ELR (cell line): ENCODE measurements at places on chromosomes 16 and 17.
A peak's percentile ranks its signal among the peaks of the same experiment; 100 is the strongest.

DNA sequence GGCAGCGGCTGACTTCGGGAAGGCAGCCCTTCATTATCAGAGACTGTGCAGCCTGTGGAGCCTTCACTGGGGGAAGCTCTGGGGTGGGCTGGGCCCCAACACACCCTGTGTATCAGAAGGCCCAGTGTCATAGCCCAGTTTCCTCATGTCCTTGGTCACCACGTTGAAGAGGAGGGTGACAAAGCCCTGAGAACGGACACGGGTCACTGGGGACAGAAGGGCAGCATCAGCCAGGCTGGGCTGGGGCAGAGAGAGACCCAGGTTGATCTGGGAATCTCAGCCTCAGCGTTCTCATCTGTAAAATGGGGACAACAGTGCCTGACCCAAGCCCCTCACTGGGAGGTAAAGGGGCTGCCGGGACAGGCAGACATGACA, 19.3 kb downstream of the B9D1 start:
- DNase-seq: no peak

GRCh38 chr17:696369-696768, 18.3 kb downstream of the VPS53 start:
- DNase-seq: no peak

DNA sequence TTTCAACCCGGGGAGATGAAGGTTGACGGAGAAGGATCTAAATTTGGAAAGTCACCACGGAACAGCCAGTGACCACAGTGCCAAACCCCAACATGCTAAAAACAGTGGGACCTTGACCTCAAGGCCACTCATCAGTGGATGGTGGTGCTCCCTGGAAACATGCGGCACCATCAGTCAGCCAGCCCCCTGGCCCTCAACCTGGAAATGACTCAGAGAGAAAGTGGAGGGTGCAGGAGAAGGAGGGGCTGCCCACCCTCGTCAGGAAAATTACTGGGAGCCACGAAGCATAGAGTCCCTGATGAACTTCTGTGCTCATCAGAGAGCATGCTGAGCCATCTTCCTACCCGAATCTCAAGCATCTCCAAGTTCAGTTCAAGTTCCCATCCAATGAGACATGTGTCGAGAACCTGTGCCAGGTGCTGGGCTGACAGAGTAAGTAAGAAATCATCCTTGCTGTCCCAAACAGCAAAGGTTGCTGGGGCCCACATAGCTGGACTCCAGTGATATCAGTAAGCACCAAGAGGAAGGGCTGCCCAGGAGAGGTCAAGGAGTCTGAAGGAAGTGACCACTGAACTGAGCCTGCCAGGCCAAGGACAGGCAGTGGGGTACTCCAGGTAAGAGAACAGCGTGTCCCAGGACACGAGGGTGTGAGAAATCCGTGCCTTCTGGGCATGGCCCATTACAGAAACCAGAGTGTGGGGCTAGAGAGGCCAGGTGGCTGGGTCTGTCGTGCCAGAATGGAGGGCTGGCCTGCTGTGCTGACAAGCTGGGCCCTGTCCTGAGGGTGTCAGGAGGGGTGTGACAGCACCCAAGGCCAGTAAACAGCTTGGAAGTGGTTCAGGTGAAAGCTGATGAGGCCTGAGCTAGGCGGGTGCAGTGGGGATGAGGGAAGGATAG, 5.2 kb downstream of the PECAM1 start:
- DNase-seq: peak; percentile 97

GRCh38 chr17:76523084-76524037, 14.1 kb downstream of the CYGB start:
- peak; percentile 75 for DNase-seq

- no peak for DNase-seq
These were observed 39.8 kb upstream of the KDM6B start for GRCh38 chr17:7794075-7794663.
